ENCODE measurements at places on chromosomes 1 and 21.
A peak's percentile ranks its signal among the peaks of the same experiment; 100 is the strongest.

- no peak for DNase-seq
Measured at GRCh38 chr1:11337580-11338073, 64.6 kb downstream of the UBIAD1 start.

GRCh38 chr1:203796236-203796605 lies 798 bp downstream of the ZBED6 start:
- no peak for DNase-seq

GRCh38 chr1:206555473-206555935 lies 48.2 kb downstream of the RASSF5 start:
- DNase-seq, result no peak

- DNase-seq, result no peak
Measured at GRCh38 chr1:95850165-95850649, 616.2 kb downstream of the RWDD3 start.

DNA sequence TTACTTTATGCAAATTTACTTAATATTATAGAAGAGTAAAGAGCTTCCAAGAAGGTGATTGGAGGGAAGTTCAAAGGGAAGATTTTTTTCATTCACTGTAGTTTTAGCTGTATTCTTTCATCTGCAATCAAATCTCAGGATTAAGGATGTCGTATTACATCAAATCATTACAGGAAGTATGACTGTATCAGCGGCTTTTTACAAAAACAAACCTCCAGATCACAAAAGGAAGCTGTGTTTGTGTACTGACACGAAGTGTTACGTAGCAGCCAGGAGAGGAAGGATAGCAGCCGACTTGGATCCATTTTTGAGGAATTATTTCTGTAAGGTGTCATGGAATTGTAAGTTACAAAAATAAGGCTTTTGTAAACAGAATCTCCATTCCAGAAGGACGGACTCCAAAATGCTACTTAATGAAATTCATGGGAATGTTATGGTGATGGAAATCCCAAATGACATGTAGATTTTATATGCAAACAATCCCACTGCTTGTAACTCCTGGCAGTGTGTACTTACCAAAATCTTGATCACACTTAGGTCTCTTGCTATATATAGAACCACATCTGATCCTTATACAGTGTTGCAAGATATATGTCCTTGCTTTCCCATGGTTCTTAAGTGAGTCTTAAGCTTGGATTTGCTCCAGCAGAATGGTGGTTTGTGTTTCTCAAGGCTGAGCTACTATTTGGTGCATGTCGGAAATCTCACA lies 49.8 kb downstream of the KCNJ15 start:
- DNase-seq, result peak; percentile 94

GRCh38 chr1:154344977-154345837 lies 19.9 kb downstream of the ATP8B2 start:
- peak; percentile 35 for DNase-seq

DNA sequence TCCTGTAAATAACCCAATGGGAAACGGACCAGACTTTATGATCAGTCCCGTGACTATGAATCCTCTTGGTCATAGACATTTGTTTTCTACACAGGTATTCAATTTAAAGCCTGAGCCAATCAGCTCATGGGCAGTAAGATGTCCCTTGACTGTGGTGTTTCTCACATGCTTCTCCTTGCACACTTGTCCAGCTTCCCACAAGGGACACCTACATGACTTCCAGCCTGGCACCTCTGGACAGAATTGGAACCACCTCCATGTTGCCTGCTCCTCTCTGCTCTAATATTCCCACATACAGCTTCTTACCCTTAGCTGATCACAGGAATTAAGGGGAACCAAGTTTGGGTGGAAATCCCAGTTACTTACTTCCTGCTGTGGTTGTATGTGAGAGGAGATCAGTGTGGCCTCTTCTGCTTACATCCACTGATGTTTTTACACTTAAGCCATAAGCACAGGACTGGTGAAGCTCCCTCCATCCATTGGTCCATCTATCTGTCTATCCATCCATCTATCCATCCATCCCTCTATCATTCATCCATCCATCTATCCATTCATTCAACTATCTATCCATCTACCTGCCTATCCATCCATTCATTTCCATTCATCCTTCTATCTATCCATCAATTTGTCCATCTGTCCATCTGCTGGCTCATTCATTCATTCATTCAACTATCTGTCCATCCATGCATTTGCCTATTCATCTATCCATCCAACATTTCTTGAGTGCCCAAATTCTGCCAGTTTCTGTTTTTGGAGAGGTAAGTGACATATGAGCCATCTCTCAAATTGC lies 16.4 kb downstream of the RUNX1 start:
- DNase-seq, result no peak

GRCh38 chr1:219798283-219799030 lies 129.9 kb downstream of the SLC30A10 start:
- DNase-seq, result peak; percentile 86

GRCh38 chr1:5485436-5485835 lies 506.8 kb downstream of the NPHP4 start:
- DNase-seq, result no peak

DNA sequence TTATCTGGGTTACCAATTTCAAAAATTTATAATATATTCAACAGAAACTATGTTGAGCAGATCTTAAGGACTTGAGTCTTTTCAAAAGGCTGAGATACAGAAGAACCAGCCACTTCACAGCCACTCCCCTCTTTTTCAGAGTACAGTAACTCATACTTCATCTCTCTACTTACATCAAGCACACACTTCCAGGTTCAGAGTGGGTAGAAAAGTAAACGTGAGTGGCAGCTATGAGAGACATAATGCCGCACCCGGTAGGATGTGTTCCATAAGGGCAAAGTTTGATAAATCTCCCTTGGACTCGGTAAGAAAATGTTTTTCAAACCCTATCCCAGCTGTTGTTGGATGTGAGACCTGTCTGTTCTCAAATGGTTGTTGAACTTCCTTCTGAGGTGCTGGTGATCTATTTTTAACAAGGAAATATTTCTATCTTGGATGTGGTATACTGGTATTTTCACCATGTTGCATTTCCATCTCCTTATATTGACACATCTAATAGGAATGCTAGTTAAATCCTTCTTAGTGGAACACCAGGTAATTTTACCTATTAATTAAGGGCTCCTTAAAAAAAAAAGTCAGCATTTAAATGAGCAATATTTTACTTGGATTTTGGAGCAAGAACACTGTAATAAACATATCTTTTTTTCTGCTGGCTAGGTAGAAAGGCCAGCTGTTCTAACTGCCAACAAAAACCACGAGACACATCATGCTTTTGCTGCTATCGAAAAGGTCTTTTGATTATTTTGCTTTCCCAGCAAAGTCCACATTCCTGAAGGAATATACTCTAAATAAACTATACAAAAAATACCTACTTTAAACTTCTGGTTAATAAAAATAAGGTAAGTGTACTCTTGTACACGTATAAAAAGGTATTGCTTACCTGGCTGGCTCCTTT lies 28.2 kb downstream of the CNN3 start:
- no peak for DNase-seq

DNA sequence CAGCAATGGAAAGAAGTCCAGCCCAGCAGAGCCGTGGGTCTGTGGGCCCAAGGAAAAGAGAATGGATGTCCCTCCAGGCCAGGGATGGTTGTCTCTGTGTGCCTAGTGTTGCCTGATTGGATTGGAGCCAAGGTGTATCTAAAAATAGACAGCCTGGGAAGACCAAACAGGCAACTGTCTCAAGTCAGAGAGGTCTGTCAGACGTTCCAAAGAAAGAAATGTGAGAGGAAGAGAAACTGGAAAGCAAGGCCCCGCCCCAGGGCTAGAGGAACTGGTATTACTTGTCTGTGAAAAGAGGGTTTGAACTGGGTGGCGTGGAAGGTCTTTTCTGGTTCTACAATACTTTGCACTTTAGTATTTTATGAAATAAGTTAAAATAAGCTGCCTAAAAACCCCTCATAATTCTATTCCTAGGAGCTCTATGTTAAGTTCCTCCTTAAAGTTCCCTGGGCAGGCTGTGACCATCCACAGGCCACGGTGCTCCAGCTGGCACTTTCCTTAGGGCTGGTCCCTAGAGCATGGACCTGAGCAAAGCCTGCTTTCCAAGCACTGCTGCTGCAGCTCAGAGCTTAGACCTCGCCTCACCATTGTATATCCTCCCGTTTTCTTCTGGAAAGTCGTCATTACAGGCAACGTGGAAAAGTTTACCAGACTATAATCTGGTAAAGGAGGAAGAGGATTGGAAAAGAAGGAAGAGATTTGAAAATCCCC lies 151.6 kb downstream of the DISC1 start:
- no peak for DNase-seq

GRCh38 chr21:38925923-38926322 lies 120.2 kb downstream of the ETS2 start:
- DNase-seq, result peak; percentile 84
